ENCODE measurements at places on chromosomes 6 and 20. TPM values are rescaled to one million over a fixed set of nuclear protein-coding genes. Genes with fewer than 3 reads are reported as not detected.

GRCh38 chr6:148392671-148393070 lies 50.0 kb downstream of the SASH1 start:
- H3K4me1 ChIP-seq: no peaks in the 10 kb centered on the region
- no peak for DNase-seq
- no peaks in the 10 kb centered on the region for H3K36me3 ChIP-seq
- no peak overlapping the region for H3K27ac ChIP-seq

DNA sequence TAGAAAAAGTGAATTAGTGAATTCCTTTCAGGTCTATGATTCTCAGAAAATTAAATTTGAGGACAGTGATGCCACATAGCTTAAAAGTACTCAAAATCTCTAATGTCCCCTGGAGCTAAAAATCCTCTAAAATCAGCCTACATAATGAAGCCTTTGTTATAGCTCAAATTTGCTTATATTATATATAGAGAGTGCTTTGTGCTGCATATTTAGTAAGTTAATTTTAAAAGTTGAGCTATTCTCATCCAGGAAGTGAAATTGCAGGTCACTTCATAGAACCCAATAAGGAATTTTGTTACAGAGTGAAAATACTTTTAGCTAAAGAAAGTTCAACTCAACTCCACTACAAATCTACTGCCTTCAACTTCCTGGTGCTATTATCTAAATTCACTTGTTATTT lies 507.5 kb upstream of the MAP3K7 start:
- no peak overlapping the region for H3K4me3 ChIP-seq
- no peaks in the 10 kb centered on the region for H3K4me1 ChIP-seq
- H3K27ac ChIP-seq: no peak overlapping the region
- no peaks in the 10 kb centered on the region for H3K36me3 ChIP-seq

- no peaks in the 10 kb centered on the region for H3K36me3 ChIP-seq
- DNase-seq: peak; percentile 32
- no peak overlapping the region for H3K4me3 ChIP-seq
- H3K4me1 ChIP-seq: peaks cover 19% of the 10 kb centered on the region
- no peaks in the 10 kb centered on the region for H3K27me3 ChIP-seq
Observed at GRCh38 chr6:109059571-109060021, 35.0 kb downstream of the SESN1 start.

DNA sequence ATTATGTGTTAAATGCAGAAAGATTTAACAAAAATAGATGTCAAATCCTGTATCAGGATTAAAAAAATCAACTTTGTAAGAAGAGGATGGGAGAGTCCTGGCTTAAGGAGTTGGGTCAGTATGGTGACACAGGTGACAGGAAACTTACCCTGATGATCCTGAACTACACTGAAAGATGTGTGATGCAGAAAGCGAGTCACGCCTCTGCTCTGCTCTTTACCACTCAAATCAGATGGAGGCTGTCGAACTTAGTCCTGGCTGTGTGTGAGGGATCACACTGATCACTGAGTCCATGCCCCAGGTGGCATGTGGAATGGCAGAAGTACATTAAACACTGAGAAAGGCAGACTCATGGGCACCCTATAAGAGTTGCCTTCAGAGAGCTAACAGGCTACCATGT lies 92.9 kb downstream of the GJA10 start:
- H3K36me3 ChIP-seq: no peaks in the 10 kb centered on the region
- DNase-seq: no peak
- H3K27me3 ChIP-seq: no peaks in the 10 kb centered on the region
- peaks cover 25% of the 10 kb centered on the region for H3K4me1 ChIP-seq

GRCh38 chr20:35625584-35626385 lies 10.2 kb downstream of the SPAG4 start:
- no peak overlapping the region for H3K27ac ChIP-seq
- H3K27me3 ChIP-seq: no peaks in the 10 kb centered on the region
- no peaks in the 10 kb centered on the region for H3K4me1 ChIP-seq
- DNase-seq: no peak
- H3K36me3 ChIP-seq: peaks cover 51% of the 10 kb centered on the region
- no peak overlapping the region for H3K4me3 ChIP-seq

DNA sequence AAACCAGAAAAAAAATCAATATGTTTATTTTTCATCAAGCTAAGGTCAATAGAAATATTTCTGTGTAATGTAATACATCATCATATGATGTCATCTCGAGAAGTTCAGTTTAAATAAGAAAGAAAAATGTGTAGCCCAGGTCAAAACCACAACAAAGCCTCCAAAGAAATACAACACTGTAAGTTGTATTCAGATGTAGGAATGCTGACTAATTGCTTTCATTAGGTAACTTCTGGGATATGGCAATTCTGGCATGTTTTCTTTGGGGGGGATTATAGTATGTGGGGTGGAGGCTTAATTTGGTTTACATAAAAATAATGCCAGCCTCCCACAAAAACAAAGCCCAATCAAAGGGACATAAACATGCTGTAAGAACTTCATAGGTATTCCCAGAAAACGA lies 881.8 kb upstream of the CITED2 start:
- no peak overlapping the region for H3K4me3 ChIP-seq
- DNase-seq: no peak
- no peaks in the 10 kb centered on the region for H3K4me1 ChIP-seq
- H3K27me3 ChIP-seq: no peaks in the 10 kb centered on the region
- no peaks in the 10 kb centered on the region for H3K36me3 ChIP-seq
- H3K27ac ChIP-seq: no peak overlapping the region

GCNT2 gene
- 0.91 TPM for polyA plus RNA-seq

- no peaks in the 10 kb centered on the region for H3K4me1 ChIP-seq
- H3K27me3 ChIP-seq: no peaks in the 10 kb centered on the region
- H3K27ac ChIP-seq: no peak overlapping the region
- no peak for DNase-seq
- H3K4me3 ChIP-seq: no peak overlapping the region
Observed at GRCh38 chr6:135270676-135271536, 89.8 kb downstream of the MYB start.

- no peak overlapping the region for H3K27ac ChIP-seq
- peaks cover 22% of the 10 kb centered on the region for H3K36me3 ChIP-seq
- DNase-seq: no peak
- H3K27me3 ChIP-seq: no peaks in the 10 kb centered on the region
Observed at GRCh38 chr6:85506441-85507093, 56.7 kb downstream of the NT5E start.
